Activated CD4-positive, alpha-beta T cell treated with anti-CD3 and anti-CD28 coated beads for 48 hours (primary cell): ENCODE measurements at places on chromosomes 5 and 9.

- no peak for DNase-seq
Measured at GRCh38 chr9:80435591-80435990, 863.8 kb downstream of the TLE4 start.

GRCh38 chr5:94276751-94277150 lies 341.7 kb downstream of the KIAA0825 start:
- no peak for DNase-seq

GRCh38 chr5:75048457-75048953 lies 3.9 kb downstream of the GCNT4 start:
- no peak for DNase-seq

GRCh38 chr9:132806723-132807421 lies 71.2 kb downstream of the AK8 start:
- no peak for DNase-seq

GRCh38 chr5:40384782-40385390 lies 294.8 kb upstream of the PTGER4 start:
- DNase-seq: no peak

- DNase-seq: no peak
Measured at GRCh38 chr9:20391208-20391607, 231.1 kb downstream of the MLLT3 start.

DNA sequence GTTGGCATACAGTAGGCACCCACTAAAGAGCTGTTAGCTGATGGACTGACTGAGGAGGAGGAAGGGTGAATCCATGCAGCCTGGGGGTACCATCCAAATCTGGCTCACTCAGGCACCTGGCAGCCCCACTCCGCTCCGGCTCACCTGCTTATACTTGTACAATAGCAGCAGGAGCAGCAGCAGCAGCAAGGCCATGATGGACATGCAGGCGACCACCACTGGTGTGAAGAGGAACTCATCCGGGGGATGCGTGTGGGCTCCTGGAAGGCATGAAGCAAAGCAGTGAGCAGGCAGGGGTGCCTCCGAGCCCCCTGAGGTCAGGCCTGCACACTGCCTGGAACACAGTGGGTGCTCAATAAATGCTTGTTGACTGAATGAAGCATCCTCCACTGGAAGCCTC lies 18.3 kb downstream of the CSF1R start:
- no peak for DNase-seq

- no peak for DNase-seq
Measured at GRCh38 chr5:58849921-58850667, 267.2 kb downstream of the RAB3C start.

GRCh38 chr9:74645007-74645639 lies 148.0 kb downstream of the RORB start:
- no peak for DNase-seq

- DNase-seq: no peak
Measured at GRCh38 chr5:142295960-142296860, 28.6 kb downstream of the SPRY4 start.

- no peak for DNase-seq
Measured at GRCh38 chr5:31329715-31330114, 136.2 kb downstream of the CDH6 start.

DNA sequence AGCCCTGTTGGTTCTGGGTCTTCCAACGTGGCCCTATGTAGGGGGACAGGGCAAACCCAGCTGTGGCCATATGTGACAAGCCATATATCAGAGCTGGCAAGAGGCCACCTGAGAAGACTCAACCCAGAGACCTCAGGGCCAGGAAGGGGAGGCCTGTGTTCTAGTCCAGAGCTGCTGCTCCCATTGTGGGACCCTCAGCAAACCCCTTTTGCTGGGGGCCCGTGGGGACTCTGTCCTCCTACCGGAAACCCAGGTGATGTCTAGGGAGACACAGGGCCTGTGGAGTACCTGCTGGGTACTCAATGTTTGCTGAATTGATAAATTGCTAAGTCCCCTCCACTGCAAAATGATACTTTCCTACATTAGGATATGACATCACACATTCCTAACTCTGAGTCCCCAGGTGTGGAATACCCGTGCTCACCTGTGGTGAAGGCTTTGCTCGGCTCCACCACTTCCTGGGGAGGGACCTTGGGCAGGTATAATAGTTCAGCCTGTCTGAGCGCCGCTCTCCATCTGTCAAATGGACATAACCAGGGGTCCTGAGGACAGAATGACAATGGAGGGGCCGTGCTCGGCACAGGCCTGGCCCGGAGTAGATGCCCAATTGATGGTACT lies 38.4 kb upstream of the ASS1 start:
- no peak for DNase-seq

GRCh38 chr5:156380848-156381247 lies 53.9 kb downstream of the SGCD start:
- DNase-seq: no peak

DNA sequence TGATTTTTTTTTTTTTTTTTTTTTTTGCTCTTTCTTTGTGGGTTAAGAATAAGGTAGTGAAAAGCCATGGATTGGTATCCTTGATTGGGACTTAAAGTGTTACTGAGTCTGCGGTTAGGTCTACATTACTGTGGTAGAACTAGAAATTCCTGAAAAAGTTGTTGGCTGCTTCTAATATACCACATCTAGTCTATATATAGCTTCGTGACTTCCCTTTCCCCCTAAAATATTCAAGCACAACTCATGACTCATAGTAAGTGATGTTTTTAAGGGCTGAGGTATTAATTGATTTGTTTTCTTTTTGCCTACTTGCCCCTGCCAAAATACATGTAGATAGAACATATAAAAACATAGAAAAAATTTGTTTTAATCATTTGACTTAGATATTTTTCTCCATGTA lies 247.6 kb downstream of the TMEM232 start:
- DNase-seq: no peak

GRCh38 chr5:73031839-73032238 lies 76.0 kb downstream of the FCHO2 start:
- DNase-seq: no peak

GRCh38 chr9:132214027-132214622 lies 52.3 kb downstream of the NTNG2 start:
- no peak for DNase-seq

- DNase-seq: no peak
Measured at GRCh38 chr9:121694001-121694400, 42.6 kb downstream of the DAB2IP start.

DNA sequence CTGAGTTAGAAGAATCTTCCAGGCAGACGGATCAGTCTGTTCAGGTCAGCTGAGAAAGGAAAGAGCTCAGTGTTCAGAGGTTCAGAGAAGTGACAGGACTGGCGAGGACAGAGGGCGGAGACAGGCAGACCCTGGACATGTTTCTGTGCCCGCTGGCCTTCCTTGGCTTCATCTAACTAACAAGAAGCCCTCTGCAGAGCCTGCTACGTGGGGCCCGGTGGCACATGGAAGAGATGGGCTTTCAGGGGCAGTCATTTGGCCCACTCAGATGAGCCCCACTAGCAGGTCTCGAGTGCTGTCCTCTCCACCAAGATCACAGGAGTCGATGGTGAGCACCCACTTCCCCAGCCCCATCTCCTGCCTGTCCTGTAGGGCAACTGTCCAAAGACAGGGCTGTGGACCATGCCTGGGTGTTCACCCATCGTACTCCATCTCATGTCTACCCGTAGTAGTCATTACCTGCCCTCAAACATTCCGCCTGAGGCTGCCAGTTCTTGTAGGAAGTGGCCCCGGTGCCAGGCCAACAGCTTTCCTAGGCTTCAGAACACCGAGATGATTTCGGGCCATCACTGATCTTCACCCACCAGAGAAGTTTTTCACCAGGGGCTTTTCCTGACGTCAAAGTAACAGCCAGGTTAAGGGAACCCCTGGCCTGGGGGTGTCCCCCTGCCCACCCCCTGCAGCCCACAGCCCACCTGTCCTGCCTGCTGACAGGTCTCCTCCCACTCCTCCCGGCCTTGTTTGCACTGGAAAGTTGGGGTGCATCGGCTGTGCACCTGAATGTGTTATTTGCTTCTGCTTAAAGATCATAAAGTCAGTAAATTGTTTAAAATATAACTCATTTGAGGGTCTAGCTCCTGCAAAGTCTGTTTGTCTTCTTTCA lies 14.0 kb downstream of the IRX2 start:
- DNase-seq: no peak

GRCh38 chr9:5445886-5446285 lies 4.5 kb upstream of the CD274 start:
- no peak for DNase-seq

GRCh38 chr9:93612052-93612795 lies 35.8 kb downstream of the PHF2 start:
- DNase-seq: no peak

DNA sequence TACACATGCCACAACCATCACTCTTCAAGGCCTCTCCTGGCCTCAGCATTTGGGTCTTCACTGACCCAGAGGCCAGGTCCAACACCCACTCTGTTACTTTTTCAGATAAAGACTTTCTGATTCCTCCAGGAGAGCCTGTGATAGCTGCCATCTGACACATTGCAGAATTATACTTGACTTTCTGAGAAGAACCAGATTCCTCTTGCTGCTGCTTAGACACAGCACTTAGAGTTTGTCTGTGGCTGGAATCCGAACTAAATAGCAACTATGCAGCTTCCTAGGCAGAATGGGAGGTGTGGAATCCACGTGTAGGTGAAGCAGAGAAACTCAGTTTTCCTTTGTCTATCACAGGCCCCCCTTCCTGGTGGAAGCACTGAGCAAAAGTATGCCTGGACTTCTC lies 344.7 kb upstream of the SLC30A5 start:
- no peak for DNase-seq

DNA sequence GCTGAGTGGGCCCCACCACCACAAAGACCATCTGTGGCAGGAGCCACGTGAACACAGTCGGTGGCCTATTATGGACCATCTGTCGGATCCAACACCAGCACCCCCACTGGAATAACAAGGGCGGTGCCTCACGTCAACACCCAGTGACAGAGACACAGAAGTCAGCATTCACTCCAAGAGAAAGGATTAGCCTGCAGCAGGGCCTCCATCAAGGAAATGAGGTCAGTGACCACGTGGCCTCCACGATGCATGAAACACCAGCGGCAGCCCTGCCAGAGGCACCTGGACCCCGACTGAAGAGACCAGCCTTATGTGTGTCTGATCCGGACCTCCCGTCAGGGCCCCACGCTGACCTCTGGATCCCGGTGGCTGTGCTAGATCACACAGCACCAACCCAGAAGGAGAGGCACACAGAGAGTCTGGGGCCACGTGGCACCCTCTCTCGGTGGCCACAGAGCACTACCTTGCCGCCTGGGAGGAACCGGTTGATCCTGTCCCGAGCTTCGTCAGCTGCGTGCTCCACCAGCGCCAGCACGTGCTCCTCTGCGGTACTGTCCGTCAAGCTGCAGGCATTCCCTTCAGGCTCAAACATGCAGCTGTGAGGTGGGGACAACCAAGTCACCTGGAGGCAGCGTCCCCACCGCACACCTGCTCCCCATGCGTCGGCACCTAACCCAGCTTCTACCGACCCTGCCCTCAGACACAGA lies 9.0 kb downstream of the BRD9 start:
- DNase-seq: no peak

DNA sequence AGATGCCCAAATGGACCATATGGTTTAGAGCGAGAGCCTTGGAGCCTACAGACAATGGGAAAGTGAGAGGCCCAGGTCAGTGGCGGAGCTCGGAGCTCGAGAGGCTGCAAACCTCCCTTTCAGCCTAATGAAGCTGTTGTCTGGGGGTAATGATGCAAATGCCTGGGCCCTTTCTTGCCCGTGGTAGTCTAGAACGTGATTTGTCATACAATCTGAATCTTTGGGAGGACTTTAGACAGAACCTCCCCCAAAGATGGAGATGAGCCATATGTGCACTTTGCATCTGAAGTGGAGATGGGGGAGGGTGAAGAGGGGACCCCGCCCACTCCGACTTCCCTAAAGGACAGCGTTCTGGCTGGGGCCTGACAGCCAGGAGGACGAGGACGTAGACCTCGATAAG lies 10.3 kb upstream of the NEUROG1 start:
- no peak for DNase-seq

DNA sequence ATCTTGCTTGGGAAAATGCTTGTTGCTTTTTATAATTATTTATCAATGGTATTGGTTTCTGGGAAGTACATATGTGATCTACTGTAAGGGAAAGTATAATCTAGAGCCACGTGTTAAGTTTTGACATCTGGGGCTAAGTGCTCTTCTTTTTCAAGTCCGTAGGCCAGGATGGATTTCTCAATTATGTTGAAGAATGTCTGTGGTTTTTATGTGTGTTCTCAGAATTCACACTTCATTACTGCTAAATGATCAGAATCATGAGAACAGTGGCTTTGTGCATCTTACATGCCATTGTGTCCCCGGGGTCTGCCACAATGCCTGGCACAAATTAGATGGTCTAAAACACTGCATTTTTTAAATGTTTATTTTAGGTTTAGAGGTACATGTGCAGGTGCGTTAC lies 14.5 kb upstream of the AUH start:
- DNase-seq: no peak

DNA sequence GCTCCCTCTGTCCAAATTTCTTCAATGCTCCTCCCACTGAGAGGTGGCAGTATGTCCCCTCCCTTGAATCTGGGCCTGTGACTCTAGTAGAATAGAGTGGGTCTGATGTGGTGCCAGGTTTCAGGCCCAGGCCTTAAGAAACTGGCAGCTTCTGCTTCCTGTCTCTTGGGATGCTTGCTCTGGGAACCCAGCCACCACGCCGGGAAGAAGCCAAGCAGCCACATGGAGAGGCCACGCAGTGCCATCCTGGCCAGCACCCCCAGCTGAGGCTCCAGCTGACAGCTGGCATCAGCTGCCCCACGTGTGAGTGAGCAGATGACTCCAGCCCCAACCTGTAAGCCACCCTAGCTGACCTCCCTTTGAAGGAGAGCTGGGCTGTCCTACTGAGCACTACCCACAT lies 7.3 kb upstream of the TSPAN17 start:
- no peak for DNase-seq
